ENCODE measurements at places on chromosomes 2 and 18. TPM values are rescaled to one million over a fixed set of nuclear protein-coding genes. Genes with fewer than 3 reads are reported as not detected.

DNA sequence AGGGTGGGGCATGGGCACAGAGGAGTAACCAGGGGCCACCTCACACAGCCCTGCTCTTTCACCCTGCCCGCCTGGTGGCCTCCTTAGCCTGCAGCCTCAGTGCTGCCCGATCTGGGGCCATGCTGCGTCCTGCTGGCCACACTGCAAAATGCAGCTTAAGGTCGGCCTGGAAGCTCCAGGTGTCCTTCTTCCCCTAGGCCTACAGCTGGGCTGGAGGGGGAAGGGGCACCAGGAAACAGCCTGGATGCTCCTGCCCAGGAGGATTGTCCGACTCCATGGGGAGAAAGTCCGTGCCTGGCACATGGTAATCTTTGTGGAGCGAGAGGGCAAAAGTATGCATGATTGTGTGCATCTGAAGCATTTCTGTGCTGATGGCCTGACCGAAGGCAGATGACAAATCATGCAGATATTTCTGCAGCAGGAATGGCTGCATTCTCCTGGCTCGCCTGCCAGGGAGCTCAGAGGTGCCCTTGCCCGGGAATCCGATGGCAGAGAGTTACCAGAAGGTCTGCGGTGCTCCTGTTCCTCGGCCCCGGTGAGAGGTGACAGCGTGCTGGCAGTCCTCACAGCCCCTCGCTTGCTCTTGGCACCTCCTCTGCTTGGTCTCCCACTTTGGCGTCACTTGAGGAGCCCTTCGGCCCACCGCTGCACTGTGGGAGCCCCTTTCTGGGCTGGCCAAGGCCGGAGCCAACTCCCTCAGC is 12.8 kb upstream of the ALPP start:
- H3K27ac ChIP-seq = no peak overlapping the region
- H3K27me3 ChIP-seq = no peaks in the 10 kb centered on the region
- DNase-seq = no peak

DNA sequence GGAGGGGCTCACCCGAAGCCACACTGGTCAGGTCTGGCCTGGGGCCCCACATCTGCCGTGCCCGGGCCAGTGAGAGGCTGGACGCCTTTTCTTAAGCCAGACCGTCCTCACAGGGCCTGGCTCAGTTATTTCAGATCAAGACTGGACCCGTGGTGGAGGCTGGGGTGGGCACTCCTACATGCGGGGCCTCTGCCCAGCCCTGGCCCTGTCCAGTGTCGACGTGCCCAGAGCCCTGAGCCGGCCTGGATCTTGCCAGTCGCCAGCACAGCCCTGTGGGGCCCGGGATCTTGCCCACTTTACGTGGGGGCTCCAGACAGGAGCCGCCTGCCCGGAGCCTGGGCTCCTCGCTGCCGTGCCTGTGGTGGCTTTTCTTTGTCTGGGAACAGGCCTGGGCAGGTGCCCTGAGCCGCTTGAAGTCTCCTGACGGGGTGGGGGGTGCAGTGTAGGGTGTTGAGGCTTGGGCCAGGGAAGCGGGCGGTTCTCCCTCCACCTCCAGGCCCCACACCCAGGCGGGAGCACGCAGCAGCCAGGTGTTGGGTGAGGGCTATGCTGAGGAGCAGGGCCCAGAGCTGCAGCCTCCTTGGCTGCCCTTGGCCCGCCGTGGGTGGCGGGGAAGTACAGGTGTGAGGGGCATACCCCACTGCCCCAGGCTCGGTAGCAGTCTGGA is 6.0 kb downstream of the GPC1 start:
- H3K36me3 ChIP-seq = no peaks in the 10 kb centered on the region
- peak overlapping the region; percentile 84 for H3K27ac ChIP-seq
- H3K27me3 ChIP-seq = no peaks in the 10 kb centered on the region
- peaks cover 69% of the 10 kb centered on the region for H3K4me1 ChIP-seq

- no peaks in the 10 kb centered on the region for H3K27me3 ChIP-seq
- H3K4me1 ChIP-seq = peaks cover 35% of the 10 kb centered on the region
- no peak overlapping the region for H3K27ac ChIP-seq
- H3K4me3 ChIP-seq = no peak overlapping the region
- DNase-seq = no peak
These were observed 2.5 kb upstream of the MREG start for GRCh38 chr2:216015722-216016464.

DNA sequence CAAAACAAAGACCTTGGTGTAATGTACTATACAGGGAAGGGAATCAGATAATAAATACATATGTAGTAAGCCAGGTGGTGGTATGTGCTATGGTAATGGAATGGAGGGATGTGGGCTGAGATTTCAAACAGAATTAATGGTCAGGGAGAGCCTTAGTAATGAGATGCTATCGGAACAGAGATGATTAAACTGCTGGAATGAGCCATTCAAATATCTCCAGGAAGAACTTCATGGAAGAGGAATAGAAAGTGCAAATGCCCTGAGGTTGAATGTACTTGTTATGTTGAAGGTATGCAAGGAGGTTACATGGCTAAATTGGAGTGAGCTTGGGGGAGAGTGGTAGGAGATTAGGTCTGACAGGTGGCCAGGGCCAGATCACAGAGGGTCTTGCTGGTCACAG is 5.1 kb downstream of the SERPINB11 start:
- no peak overlapping the region for H3K27ac ChIP-seq
- H3K27me3 ChIP-seq = no peaks in the 10 kb centered on the region
- no peak for DNase-seq
- no peaks in the 10 kb centered on the region for H3K4me1 ChIP-seq
- H3K36me3 ChIP-seq = no peaks in the 10 kb centered on the region

The KIAA2012 gene
- total RNA-seq = not detected

All from esophagus squamous epithelium (tissue), 5 donors.